ENCODE measurements at places on chromosomes 1 and 21.

GRCh38 chr1:183075861-183076260 is 52.6 kb downstream of the LAMC1 start:
- DNase-seq = no peak

GRCh38 chr1:178955391-178955954 is 70.2 kb upstream of the FAM20B start:
- DNase-seq = no peak

GRCh38 chr1:226763905-226764264 is 24.8 kb upstream of the ITPKB start:
- no peak for DNase-seq

DNA sequence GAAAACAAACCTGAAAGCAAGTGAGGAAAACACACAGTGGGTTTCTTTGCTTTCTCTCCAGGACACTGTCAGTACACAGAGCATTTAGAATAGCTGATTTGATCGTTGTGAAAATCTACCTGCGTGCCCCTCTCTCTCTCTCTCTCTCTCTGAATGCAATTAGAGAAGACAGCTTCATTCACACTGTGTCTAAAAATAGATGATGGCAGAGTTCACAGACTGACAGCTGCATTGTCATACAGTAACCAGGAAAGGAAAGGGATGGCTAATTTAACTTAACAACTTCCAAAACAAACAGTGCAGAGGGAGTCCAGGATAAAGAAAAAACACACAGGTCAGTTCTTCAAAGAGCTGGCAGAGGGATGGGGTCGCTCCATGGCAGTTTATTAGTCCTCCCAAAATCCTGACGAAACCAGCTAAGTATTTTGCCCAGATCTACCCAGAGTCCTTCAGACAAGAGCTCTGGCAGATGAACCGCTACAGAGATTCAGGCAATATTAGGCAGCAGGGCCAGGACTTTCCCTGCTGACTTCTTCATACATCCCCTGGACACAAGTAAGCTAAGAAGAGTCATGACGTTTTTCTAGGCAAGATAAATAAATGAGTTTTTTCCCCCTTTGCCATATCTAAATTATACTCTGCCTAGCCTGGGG is 58.9 kb downstream of the WLS start:
- no peak for DNase-seq

DNA sequence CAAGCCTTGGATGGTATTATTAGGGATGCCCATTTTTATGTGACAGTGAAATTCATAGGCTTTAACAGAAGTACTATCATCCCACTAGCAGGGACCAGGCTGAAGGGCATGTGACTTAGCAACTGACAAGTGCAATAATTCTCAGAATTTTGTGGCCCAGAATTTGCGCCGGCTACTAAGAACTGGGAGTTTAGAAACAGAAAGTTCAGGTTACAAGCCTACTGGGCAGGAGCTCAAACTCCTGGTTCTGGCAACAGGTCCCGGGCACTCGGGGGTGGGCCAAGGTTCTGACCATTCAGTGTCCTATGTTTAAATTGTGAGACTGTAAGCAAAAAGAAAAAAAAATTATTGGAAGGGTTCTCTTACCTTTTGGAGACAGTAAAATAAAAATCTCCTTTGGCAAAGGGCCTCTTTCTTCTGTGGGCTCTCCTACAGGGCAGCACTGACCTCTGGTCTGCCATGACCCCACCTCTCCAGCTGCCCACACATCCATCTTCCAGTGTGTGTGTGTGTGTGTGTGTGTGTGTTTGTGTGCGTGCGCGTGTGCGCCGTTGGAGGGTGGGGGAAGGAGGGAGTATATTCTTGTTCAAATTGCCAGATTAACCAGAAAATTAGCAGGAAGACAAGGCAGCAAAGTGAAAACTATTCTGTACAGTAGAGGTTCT is 26.1 kb downstream of the IRF2BP2 start:
- DNase-seq = peak; percentile 78

GRCh38 chr21:35048183-35048601 is 910 bp downstream of the RUNX1 start:
- DNase-seq = peak; percentile 33

DNA sequence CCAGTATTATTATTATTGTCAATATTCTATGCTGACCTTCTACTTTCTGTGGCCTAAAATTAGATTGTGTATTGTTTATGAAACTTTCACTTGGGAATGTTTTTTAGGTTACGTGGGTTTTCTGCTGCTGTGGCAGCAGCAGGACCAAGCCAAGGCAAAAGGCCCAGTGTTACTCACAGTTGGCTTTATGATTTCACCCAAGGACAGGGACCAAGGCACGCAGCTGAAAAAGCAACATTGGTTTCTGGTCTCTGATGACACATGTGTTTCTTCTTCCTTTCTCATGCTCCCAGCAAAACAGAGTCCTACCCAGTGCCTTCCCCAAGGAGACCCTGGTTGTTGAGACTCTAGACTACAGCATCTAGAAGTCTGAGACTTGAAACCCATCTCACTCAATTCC is 413.7 kb downstream of the SETD4 start:
- DNase-seq = no peak

GRCh38 chr21:39601187-39601928 is 11.4 kb upstream of the B3GALT5 start:
- no peak for DNase-seq

DNA sequence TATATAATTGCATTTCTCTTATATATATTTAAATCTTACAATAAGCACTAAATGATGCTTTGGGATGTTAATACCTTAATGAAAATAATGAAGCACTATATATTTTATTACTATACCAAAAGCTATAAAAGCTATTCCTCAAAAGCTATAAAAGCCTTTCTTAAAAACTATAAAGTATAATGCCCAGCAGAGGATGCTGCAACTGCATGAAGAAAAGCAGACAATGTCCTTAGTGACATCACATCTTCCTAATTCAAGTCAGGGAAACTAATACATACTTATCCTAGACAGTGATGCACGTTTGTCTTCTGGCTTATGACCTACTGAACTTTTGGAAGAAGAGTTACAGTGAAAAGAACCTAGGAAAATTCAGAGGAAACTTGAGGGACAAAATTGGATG is 13.6 kb upstream of the C1orf185 start:
- DNase-seq = peak; percentile 49

DNA sequence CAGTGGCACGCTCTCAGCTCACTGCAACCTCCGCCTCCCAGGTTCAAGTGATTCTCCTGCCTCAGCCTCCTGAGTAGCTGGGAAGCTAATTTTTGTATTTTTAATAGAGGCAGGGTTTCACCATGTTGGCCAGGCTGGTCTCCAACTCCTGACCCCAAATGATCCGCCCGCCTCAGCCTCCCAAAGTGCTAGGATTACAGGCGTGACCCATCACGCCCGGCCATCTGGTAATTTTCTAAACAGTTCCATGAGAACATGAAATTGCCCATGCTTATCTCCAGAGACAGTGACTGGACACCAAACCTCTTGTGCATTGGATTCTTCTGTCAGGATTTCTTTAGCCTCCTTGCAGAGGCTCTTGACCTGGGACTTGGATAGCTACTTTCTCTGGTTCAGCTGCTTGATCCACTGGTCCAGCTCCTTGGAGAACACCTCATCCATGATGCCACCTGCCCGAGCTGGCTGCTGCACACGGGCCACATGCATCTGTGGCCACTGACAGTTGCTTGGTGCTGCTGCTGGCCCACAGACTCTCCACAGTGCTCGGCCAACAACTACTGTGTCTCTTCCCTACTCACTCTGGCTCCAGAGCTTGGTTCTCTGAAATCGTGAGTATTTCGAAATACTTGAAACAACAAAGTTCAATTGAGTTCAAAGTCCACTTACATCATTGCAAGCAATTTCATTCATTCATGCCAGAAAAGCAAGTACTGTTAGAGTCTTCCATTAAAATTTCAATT is 40.0 kb upstream of the CTPS1 start:
- DNase-seq = peak; percentile 84

DNA sequence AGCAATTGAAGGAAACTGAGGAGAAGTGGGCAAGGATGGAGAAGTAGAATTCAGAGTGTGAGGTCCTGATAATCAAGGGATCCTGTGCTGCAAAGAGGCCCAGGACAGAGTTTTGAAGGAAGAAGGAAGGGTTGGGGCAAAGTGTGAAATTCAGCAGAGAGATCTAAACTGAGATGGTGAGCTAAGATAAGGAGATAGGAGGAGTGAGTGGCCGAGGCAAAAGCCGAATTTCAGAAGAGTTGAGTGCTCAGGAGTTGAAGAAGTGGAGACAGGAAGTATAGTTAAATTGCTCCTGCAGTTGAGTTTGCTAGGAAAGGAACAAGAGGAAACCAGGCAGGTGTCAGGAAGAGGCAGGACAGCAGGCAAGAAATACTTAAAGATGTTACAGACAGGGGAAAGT is 16.4 kb upstream of the MAPKAPK2 start:
- DNase-seq = no peak

- DNase-seq = no peak
These were observed 78.3 kb downstream of the NUF2 start for GRCh38 chr1:163399976-163400601.

DNA sequence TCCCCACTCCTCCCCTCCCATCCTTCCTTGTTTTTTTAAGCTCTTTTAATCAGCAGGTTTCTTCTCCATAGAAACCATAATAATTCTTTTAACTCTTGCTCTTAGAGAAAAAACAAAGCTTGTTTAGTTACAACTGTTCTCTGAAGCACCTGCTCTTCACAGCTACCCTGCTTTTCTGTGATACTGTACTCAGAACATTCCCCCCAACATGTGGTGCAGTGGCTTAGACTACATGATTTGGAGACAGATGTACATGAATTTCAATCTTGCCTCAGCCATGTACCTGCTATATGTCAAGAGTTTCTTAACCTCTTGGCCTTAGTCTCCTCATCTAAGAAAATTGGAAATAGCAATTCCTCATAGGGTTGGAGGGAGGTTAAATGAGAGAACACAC is 33.5 kb downstream of the LAMC2 start:
- DNase-seq = no peak

GRCh38 chr1:201426479-201427310 is 5.2 kb upstream of the TNNI1 start:
- DNase-seq = no peak

GRCh38 chr1:234368320-234369032 is 4.8 kb upstream of the COA6 start:
- peak; percentile 90 for DNase-seq

- DNase-seq = no peak
These were observed 33.0 kb downstream of the TNNT2 start for GRCh38 chr1:201344206-201345080.

Data from inflammatory macrophage (primary cell).